ENCODE measurements at places on chromosomes 5 and 9.

DNA sequence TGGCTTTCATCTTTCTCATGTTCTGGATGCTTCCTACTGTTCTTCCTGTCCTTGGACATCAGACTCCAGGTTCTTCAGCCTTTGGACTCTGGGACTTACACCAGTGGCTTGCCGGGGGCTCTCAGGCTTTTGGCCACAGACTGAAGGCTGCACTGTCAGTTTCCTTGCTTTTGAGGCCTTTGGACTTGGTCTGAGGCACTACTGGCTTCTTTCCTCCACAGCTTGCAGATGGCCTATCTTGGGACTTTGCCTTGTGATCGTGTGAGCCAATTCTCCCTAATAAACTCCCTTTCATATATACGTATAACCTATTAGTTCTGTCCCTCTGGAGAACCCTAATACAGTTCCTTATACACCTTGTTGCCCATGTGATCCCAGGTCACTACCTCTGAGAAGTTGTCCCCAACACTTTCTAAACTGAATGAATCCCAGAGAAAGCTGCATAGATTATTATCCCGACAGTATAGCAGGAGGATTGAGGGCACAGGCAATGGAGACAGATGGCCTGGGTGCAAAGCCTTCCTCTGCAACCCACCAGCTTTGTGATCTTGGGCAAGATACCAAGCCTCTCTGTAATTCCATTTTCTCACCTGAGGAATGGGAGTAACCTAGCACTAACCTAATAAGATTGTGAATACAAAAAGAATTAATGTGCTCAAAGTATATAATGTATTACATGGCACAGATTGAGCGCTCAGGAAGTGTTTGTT, 449.6 kb upstream of the BRINP1 start:
- no peak for DNase-seq

DNA sequence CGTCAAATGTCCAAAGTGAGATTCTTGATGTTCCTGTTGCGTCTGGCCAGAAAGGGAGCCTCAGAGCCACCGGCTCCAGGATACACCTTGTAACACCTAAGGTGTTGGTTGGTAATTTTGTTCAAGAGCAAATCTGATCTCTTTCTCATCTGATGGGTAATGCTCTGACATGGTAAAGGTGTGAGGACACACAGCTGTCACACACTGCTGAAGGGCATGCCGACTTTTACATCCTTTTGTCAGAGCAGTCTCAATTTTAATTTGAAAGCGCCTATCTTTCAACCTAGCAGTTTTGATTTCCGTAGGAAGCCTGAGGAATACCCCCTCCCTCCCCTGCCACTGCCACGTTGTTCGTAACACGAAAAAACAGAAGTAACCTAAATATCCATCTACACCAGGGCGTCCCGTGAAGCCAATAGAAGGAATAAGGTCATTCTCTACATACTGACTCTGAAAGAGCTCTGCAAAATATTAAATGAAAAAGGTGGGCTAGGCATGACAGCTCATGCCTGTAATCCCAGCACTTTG, 57.4 kb downstream of the TSTD2 start:
- no peak for DNase-seq

DNA sequence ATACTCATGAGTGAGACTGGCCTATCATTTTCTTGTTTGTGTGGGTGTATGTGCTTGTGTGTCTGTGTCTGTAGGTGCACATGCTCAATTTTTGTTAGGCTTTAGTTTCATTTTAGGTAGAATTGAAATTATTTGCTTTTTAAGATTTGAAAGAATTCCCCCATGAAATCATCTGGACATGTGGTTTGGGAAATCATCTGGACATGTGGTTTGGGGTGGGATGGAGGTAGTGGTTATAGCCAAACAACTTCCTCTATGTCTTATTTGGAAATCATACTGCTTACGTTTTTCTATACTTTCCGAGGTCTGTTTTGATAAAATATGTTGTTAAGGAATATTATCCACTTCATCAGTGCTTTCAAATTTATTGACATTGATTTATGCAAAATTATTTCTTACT, 485.4 kb upstream of the CLINT1 start:
- DNase-seq: no peak

GRCh38 chr9:91248707-91249106, 113.0 kb downstream of the AUH start:
- DNase-seq: no peak

- DNase-seq: no peak
Observed at GRCh38 chr9:73680831-73681230, 529.2 kb downstream of the ANXA1 start.

DNA sequence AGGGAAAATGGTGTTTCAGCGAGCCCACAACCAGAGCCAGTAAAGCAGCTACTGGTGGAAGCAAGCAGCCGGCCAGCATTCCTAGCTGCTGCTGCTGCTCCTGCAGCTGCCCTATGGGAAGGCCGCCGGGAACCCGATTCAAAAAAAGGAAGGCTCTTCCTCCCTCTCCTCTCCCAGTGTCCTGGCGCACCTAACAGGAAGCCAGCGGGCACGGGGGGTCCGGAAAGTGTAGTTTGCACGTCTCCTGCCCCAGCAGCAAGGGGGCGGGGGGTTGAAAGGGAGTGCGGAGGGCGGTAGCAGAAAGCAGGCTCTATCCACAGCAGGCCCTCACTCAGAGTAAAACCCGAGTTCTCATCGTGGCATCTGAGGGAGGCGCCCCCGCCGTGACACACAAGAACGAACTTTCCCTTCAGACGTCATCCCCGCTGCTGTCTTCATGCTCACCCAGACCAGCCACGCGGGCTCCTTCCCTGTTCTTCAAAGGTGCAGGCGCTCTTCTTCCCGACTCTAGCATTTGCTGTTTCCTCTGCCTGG, 16.5 kb downstream of the GRXCR2 start:
- no peak for DNase-seq

GRCh38 chr5:133581918-133582317, 30.4 kb downstream of the FSTL4 start:
- no peak for DNase-seq

DNA sequence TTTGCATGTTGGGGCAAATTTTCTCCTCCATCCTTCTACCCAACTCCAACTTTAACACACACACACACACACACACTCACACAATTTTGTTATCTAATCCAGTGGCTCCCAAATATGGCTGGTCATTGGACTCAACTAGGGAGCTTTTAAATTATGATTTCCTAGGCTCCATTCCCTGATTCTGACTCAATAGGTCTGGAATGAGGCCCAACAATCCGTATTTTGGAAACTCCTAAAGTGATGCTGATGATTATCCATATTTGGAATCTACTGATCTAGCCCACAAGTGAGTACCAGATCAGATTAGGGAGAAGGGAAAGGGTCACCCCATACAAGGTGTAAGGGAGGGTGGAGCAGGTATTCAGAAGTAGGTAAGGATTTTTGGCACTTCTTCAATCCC, 309.7 kb downstream of the TLE1 start:
- DNase-seq: no peak

- DNase-seq: no peak
Observed at GRCh38 chr9:86944796-86945727, 2.2 kb downstream of the GAS1 start.

- no peak for DNase-seq
Observed at GRCh38 chr9:71765693-71766092, 2.6 kb downstream of the CEMIP2 start.

GRCh38 chr5:41418220-41419031, 92.0 kb downstream of the PLCXD3 start:
- DNase-seq: no peak

- DNase-seq: no peak
Observed at GRCh38 chr5:39650008-39650762, 225.4 kb upstream of the DAB2 start.

DNA sequence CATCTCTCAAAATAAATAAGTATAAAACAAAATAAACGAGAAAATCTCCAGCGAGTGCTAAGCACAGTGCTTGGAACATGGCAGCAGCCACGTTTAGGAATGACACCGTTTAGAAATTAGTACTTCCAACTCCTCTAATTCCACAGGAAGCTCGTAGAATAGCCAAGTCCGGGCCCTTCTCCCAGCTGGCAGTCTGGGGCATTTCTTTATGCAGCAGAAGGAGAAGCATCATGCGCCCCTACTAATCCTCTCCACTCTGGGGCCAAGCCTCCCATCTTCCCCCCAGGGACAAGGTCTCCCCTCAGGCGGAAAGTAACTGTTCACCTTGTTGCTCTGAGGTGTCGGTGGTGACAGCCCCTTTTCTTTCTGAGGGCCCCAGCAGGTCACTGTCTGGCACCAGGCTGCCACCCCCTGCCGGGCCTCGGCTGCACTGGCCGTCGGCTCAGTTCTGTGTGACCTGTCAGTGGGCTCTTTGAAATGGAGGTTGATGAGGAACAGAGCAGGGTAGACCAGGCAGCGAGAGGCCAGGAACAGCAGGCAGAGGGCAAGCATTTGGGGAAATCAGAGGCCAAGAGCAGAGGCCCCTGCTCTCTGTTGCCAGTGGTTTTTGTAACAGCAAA, 113.5 kb upstream of the WWC1 start:
- DNase-seq: no peak

GRCh38 chr5:92513067-92513466, 1068.0 kb downstream of the NR2F1-AS1 start:
- no peak for DNase-seq

- DNase-seq: no peak
Observed at GRCh38 chr9:479304-479970, 264.8 kb downstream of the DOCK8 start.

DNA sequence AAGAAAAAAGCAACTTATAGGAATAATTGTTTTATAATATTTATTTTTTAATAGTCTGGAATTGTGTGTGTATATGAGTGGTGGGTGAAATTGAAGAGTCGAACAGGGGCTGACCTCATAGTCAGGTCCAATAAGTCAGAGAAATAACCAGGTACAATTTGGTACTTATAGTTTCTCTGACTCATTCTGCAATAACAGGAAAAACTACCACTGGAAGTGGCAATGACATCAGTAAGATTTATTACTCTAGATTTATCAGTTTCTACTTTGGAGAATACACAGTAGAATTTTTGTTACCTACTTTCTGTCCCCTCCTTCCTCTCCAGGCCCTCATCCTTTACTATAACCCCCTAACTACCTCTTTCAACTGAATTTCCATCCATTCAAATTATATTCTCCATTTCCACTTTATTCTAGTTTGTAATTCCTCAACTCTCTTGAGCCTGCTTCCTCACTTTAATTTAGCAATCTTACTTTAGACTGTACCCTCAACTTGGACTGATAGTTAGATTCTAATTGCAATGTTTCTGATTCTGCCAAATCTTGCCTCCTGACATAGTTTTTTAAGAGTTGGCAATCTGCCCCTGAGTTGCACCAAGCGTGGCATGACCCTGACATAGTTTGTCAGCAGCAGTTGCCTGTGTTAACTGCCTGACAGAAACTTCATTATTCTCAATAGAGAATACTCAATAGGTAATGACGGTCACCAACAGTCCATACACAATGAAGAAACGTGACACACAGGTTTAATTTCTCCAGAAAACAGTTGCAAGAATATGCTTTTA, 475.3 kb upstream of the RIOK2 start:
- no peak for DNase-seq

DNA sequence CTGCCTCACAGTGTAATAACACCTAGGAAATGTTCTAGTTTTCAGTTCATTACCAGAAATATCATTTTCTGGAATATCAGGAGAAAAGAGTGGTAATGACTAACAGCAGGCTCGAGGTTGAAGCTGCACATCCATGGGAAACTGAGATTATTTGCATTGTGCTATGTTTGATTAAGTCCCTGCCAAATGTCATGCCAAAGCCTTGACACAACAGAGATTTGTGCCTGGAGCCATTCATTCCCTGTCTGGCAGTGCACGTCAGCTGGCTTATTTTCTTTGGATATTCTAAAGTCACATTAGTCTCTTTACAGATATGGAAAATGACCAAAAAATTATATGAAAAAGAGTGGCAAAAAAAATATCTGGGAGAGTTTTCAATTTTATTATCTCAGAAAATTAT, 848.0 kb downstream of the PTPRD start:
- no peak for DNase-seq

GRCh38 chr5:40492056-40492455, 187.7 kb upstream of the PTGER4 start:
- DNase-seq: no peak

DNA sequence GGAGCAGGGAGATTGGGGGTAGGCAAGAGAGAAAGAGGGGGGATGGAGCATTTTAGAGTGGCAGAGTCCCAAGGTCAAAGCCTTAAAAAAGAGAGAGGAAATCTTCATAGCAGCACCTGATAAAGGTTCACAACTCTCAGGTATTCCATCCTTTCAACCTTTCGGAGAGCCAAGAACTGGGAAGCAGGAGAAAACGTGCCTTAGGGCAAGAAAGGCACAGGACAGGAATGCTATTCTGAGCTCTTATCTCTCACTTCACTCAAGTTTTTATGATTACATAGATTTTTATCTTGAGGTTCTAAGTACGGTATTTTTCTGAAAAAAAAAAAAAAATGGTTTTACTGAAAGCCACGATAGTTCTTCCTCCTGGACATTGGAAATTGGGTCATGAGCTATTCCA, 34.5 kb upstream of the SMAD5 start:
- no peak for DNase-seq

DNA sequence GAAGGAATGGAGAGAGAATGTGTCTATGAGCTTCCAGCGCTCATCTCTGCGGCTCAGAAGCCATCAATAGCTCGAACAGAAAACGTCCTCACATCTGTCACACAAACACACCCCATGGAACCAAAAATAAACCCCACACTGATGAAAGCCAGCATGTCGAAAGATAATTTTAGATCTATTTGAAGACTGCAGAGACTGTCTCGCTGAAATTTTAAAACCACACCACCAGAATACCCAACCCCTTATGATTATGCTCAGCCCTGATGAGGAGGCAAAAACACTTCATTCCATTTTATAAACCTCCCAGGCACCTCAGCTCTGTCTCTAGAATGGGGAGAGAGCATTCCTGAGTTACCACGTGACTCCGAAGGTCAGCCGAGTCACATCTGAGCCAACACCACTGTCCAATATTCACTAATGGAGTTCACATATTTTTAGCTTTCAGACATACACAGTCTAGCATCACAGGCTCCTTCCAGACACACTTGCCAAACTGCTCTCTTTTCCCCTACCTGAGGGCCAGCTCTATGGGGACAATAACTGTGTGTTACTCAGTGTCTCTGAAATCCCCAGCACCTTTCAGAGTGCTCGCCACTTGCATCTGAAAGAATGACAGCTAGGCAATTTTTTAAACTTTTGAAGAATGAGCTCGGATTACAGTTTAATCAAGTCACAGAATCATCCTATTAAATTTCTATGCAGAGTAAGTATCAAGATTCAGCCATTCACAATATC, 63.2 kb downstream of the SERINC5 start:
- DNase-seq: no peak

DNA sequence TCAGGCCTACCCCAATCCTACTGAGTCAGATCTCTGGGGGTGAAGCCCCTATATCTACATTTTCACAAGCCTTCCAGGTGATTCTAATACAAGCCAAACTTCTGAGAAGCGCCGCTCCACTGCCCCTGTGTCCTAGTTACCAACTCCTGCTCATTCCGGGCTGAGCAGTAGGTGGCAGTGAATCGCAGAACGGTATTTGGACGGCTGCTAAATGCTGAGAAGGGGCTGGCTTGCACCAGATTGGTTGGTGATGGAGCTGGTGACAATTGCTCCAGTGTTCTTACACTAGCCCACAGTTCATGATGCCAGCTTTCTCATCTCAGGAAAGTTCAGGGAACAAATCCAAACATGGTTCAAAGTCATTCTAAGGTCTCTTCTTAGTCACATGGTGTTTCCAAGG, 31.1 kb upstream of the FGF1 start:
- no peak for DNase-seq

- no peak for DNase-seq
Observed at GRCh38 chr9:105711867-105712266, 17.5 kb downstream of the TMEM38B start.

GRCh38 chr5:7394889-7395431, 978 bp upstream of the ADCY2 start:
- no peak for DNase-seq
